ENCODE measurements at places on chromosomes 5 and 9.

DNA sequence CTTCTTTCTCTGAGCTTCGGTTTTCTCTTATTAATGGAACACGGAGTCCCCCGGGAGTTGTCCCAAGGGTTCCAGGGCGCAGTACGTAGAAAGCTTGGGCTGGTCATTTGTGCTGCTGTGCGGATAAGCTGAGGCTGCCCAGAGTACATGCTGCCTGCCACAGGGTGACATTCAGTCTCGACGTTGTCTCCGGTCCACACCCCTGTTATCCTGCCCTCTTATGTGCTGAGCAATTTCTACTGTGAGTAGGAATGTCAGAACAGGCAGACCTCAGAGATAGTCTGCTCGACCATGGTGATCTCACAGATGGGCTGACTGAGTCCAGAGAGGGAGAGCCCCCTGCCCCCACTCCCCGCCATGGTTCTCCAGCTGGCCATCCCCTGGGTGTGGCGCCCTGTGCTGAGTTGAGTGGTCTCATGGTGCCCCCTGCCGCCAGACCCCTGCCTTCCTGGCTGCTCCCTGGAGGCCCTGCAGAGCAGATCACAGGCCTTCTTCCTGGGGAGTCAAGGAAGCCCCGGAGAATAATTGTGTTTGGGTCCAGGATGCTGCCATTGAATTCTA is 124.0 kb downstream of the RGS3 start:
- DNase-seq = no peak

GRCh38 chr5:179603308-179603707 is 20.2 kb downstream of the HNRNPH1 start:
- no peak for DNase-seq

DNA sequence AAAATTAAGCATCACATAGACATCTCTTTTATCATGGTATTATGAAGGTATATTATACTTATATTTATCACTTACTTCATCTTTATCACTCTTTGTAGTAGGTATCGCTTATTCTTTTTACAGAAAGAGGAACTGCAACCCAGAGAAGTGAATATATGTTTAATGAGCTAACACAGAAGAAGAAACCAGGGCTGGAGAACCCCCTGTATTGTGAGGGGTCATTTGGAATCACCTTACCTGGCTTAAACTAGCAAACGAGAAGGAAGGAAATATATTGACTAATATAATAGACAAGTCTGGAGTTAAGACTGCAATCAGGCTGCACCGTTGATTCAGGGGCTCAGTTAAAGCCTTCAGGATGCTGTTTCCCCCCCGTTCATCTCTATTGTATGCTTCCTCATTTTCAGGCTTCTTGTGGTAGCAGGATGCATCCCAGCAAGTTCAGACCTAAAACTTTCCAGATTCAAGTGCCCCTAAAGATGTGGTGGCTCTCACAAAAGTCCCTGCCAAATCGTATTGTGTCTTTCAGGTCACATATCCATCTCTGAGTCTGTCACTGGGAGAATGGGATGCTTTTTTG is 146.4 kb downstream of the GCNT1 start:
- no peak for DNase-seq

GRCh38 chr9:136693135-136693489 is 5.9 kb upstream of the AGPAT2 start:
- DNase-seq = no peak

DNA sequence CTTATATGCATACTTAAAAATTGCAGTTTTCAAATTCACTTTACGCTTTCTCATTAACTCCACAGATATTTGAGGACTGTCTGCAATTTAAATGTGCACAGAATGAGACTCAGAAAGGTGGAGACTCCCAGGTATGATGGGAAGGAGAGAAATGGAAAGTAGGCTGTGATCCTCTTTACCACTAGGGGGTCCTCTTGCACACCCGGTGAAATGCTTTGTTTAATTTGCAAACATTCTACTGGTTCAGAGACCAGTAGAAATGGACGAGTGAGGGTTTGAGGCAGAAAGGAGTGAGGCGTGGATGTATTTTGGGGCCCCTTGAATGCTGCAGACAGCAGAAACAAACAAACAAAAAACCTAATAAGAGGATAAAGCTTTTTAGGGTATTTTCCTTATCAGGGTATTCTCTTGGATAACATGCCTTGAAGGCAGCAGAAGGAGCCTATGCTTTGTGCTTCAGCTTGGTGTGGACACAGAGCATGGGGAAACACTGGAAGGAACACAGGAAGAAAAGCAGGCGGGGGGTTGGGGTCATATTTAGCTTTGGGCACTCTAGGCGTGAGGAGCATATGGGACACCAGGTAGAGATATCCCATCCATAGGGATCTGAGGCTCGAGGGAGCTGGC is 410.1 kb downstream of the DMRT2 start:
- DNase-seq = no peak

GRCh38 chr9:134517069-134517680 is 124.4 kb upstream of the COL5A1 start:
- DNase-seq = no peak

GRCh38 chr9:16254674-16255073 is 615.8 kb downstream of the BNC2 start:
- DNase-seq = no peak

DNA sequence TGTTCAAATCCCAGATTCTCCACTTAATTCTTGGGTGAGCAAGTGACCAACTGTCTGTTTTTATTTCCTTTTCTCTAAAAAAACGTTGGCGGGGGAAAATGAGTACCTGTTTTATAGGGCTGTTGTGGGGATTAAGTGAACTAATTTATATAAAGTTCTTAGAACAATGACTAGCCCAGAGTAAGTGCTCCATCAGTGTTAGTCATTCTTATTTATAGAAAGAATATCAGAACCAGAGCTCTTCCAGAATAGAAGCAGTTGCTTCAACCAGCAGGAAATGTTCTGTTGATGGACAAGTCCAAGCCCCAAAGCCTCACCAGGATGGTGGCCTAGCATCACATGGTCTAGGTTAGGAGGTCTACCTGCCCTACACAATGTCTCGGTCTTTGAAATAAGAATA is 379.2 kb downstream of the ACTL7B start:
- DNase-seq = no peak

DNA sequence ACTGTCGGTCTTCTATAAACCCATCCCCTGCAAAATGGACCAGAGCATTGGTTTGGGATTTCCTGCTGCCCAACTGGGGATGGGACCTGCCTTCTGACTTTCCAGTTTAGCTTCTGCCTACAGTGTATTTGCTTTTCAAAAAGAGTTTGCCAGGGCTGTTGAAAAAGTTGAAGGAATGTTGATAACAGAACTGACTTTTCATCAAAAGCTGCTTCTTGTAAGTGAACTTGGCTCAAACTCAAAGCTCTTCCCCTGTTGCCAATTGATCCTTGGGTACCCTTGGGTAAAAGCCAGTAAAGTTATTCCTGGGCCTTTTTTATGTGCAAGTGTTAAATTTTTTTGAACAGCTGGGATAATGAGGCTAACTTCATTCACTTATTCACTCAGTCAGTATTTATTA is 142.9 kb upstream of the SLC30A5 start:
- DNase-seq = no peak

DNA sequence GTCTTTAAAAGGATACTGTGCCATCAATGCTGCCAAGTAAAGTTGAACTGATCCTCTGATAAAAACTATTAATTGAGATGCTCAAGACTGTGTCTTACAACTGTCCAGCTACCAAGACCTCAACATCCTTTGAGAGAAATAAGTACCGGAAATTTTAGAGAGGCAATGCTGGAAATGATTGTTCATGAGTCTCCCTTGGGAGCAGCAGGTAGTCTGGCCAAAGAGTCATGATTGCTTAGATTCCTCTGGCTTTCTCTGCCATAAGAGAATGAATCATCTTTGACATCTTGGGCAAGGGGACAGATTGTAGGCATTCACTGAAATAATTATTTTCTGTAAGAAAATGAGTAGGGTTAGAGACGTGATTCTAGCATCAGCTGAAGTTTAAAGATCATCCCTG is 466.6 kb upstream of the DAB2 start:
- peak; percentile 50 for DNase-seq

GRCh38 chr9:117763314-117763713 is 59.1 kb downstream of the TLR4 start:
- DNase-seq = peak; percentile 16

DNA sequence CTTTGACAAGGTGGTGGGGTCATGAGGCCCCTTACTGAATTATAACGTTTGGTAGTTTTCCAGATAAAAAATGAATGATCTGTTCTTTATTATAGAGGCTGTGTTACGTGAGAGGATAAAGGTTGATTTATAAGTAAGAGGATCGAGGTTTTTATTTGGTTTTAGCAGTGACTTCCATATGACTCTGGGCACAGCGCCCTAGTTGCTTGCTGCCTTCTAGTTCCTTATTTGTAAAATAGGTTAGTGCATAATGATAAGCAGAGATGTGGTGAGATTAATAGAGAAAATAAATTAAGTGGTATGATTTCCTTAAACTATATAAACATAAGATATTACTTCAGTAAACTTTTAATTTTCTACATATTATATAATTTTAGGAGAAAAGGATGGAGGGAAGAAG is 29.8 kb downstream of the MRRF start:
- DNase-seq = no peak

DNA sequence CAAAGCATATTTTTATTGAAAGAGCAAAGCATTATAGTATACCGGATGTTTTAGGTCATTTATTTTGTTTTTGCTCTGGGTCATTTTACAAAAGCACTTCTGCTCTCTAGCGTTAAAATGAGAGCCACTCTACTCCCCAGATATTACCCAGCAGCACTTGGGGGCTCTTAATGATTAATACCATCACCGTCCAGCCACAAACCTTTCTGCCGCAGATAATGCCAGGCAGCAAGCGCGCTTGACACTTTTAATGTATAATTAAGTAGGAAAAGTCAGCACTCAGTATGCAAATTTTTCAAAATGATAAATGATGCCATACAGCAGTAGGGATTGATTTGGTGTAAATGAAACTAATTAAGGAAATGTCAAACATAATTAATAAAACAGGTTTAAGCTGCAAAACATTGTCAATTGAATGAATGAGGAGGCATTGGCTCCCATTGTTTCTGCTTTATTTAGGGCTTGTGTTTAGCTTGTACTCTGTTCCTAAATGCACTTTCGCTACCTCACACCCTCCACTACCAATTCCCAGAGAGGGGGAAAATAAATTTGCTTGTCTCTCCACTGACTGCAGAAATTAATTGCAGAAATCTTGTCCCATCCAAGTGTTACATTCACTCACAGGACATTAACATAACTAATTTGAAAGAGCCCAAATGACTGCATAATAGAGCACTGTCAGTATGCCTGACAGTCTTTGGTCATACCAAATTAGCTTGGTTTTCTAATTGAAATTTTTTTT is 358.8 kb upstream of the ARRDC3 start:
- DNase-seq = no peak

DNA sequence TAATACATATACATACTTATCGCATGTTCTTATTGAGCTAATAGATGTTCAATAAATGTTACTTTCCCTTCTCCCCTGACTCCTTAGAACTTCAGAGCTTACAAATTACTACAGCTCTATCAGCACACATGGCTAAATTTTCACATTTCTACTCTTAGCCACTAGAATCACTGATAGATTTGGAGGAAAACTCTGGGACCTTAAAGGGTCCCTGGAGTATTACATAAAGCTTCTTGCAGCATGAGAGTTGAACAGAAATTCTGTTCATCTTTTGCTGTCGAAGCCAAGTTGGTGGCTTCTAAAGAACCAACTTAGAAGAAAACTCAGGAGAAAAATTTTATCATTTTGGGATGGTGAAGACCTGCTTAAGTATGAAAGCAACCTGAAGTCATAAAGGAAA is 15.5 kb downstream of the B4GALT1 start:
- DNase-seq = no peak

DNA sequence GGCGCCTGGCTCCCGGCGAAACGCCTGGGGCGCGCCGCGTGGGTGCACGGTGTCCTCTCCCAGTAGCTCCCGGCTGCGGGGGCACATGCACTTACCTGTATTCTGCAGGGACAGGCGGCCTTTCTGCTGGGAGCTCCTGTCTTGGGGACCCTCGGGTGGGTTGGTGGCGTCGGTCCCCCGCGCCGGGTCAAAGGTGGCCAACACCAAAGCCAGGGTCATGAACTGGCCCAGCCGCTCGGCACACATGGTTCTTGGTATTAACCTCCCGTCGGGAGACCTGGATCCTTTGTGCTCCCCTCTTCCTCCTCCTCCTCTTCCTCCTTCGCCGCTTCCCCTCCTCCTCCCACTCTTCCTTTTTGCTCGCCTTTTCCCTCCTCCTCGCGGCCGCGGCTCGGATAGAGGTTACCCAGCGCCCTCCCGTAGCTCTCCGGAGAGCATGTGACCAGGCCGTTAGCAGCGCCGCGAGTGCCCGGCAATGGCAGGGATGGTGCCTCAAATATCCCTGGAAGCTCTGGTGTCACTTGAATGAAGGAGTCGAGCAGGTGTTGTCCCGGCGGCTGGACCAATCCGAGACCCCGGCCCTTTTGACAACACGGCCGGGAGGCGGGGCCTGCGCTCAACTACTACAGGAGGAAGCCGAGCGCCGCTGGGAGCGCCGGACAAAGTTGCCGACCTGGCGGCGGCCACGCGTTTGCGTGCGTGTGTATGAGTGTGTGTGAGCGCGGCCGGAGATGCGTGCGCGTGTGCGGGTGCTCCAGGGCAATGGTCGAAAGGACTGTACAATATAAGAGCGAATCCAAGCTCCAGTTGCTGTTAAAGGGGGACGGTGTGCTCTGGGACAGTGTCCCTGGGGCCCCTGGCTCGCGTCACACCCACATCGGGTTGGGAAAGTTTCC is at the start of gene STC2:
Gene STC2 (minus strand): TSS at position 467 of the 896 bp plus-strand sequence. CDS start 221 bp downstream, at position 246.
- peak; percentile 96 for DNase-seq

DNA sequence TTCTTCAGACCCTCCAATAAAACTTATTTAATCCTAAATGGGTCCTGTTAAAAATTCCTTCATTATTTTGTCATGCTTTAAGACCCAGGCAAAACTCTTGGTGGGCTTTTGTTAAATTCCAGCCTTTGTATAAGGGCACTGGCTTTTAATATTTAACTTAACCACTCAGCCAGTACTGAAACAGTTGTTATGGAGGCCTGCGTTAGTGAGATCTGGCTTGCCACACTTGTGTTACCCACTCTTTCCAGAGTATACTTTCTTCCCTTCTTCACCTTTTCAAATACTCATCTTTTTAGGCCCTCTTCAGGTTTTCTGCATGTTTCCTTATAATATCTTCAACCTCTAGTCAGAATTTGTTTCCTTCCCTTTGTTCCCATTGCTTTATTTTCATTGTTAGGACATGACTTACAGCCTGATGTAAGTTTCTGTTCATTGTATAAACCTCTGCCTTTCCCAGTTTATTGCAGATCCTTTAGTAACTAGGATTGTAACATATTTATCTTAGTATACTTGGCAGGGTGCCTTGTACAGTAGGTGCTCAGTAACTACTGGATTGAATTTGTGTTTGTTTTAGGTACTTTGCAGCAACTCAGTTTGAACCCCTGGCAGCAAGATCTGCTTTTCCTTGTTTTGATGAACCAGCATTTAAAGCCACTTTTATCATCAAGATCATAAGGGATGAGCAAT is 48.8 kb downstream of the LNPEP start:
- DNase-seq = peak; percentile 44

DNA sequence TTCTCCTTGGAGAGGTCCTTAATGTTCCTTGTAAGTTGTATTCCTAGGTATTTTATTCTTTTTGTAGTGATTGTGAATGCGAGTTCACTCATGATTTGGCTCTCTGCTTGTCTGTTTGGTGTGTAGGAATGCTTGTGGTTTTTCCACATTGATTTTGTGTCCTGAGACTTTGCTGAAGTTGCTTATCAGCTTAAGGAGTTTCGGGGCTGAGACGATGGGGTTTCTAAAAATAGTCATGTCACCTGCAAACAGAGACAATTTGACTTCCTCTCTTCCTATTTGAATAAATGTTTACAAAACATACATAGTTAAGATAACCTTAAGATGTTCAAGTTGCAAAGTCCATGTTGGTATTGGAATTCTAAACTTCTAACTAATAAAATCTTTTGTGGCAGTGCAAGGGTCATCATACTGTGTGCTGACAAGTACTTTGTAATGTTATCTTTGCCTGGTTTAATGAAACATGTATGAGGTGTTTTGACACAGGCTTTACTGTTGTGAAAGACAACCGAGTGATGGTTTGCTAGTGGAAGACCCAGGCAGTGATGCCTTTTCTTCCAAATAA is 286.2 kb downstream of the MRPS30 start:
- no peak for DNase-seq
